ENCODE measurements at places on chromosomes 2 and 18.

DNA sequence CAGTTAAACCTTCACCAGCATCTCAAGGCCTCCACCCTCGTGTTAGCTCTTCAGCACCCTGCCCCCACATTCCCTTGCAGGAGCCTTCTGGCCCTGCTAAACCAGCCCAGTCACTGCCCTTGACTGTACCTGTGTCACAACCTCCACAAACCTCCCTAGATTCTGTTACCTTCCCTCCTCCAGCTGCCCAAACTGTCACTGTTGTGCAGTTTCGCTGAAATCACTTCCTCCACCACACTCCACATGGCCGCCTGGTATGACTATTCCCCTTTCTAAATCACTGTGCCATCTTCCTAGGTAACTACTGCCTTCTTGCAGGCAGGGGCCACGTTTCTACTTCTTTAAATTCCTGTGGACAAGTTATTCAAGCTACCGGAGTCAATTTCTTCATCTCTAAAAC is 160.2 kb downstream of the GALNT14 start:
- no peak for DNase-seq

GRCh38 chr2:199704358-199705238 is 146.4 kb downstream of the FTCDNL1 start:
- peak; percentile 68 for DNase-seq

DNA sequence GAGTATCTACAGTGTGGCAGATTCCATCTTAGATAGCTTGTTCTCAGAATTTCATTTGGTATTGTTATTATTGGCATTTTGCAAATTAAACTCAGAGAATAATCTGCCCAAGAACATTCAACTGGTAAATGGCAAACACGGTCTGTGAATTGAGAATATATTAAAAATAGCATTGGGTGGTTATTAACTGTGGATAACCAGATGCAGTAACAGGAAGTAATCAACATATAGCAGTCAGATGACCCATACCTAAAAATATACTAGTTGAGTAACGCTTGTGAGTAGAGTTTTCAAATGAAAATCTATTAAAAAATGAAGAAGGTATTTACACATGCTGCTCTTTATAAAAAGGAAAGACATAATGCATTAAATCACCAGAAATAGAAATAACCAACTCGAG is 129.5 kb downstream of the ZNF804A start:
- no peak for DNase-seq

GRCh38 chr2:8367833-8368232 is 314.0 kb upstream of the ID2 start:
- DNase-seq, result no peak

- no peak for DNase-seq
These were observed 180.6 kb downstream of the ZNF521 start for GRCh38 chr18:25171334-25171733.

DNA sequence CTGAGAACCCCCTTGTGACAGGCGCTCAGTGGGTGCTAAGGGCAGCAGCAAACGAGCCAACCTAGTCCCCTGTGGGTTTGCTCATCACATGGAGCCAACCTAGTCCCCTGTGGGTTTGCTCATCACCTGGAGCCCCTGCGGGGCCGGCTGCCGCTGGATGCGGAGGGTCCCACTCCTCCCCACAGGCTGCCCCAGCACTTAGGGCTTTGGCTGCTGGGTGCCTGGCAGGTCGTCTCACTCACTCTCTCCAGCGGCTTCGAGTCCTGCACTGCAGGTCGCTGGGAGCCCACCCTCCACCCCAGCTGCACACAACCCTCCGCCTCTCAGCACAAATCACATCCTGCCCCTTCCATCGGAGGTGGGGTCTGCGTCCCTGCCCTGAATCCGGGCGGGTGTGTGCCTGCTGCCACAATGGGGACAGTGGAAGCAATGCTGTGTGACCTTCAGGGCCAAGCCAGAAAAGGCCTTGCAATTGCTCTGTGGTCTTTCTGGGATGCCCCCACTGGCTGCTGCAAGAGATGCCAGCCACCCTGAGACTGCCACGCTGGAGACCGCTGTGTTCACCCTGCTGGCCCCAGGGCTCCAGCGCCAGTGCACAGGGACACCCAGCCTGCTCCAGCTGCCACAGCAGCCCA is 248.1 kb upstream of the SALL3 start:
- no peak for DNase-seq

GRCh38 chr2:67142741-67143140 is 254.4 kb upstream of the ETAA1 start:
- no peak for DNase-seq

GRCh38 chr2:2581331-2582159 is 250.5 kb upstream of the MYT1L start:
- no peak for DNase-seq

DNA sequence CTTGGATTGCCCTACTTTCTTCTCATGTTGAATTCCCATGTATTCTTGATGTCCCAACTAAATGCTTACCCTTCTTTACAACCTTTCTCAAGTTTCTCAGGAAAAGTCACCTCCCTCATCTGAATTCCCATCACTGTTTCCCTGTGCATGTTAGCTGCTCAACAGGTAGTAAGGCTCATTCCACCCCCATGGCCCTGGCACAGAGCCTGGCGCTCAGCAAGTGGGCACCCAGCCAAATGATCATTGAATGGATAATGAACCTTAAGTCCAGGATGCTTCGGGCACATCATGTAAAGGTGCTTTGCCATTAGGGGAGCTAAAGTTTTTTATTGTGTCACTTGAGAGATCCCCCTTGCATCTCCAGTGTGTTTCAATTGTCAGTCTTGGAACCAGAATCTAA is 124.0 kb downstream of the PKP4 start:
- DNase-seq, result no peak

DNA sequence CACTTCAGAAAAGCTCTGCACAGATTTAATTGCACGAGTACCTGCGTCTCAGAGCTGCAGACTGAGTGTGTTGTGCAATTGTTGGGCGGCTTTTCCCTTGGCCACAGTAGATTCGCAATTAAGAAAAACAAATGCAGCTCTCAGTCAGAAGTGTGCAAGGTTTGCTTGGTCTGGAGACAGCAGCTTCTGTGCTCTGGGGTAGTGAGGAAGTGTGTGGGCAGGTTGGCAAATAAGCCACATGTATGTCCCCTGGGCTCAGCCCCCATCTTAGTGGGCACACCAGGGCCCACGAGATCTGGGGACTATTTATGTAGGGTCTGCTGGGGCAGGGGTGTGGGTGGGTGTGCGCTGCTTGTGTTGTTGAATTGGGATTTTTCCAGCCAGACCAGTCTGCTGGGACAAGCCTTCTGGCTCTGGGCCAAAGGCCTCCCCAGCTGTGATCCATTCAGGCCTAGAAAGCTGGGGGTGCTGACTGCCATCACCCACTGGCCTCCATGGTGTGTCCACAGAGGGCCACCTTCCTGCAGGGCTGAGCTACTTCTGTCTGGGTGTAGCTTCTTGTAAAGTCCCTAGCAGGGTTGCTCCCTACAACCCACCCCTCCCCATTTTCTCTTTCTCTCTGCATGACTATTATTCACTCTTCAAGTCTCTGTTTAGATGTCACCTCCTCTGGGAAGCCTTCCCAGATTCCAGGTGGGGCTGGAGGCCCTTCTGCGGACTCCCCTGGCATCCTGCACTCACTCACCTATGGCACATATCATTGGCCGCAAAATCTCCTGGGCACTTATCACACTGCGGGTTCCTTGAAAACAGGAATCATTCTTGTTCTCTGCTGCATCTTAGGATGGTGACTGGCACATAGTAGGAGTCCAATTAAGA is 67.8 kb downstream of the ODC1 start:
- no peak for DNase-seq

DNA sequence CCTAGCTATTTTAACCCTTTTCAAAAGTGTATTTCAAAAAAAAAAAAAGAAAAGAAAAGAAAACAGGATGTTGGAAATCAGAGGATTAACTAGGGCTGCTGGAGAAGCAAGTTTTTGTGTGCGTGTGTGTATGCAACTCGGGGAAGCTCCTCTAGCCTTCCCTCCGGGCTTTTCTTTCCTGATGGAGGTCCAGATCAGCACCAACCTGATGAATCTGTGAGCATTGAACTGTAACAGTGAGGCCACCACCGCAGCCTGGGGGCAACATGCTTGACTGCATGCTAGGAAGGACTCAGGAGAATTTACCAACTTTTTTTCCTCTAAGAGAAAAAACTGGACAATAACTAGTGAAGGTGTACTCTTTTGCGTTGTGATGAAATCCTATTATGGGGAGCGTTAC is 2.3 kb downstream of the OBSL1 start:
- no peak for DNase-seq

DNA sequence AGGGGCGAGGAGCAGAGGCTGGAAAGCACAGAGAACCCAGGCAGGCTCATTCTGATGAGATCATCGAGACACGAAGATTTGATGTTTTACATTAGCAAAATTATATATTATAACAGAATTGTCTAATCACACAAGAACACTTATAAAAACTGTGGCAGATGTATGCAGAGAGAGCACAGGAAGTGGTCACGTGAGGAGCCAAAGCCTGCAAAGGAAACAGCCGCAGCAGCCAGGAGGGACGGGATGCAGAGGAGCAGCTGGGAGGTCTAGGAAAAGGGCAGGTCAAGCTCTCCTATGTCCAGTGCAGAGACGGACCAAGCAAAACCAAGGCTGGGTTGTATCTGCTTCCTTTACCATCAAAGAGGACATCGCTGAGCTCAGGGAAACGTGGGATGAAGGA is 355.1 kb upstream of the MYT1L start:
- no peak for DNase-seq

GRCh38 chr2:105494683-105495425 is 96.0 kb upstream of the FHL2 start:
- DNase-seq, result no peak

GRCh38 chr18:79873449-79874110 is 75.8 kb downstream of the KCNG2 start:
- DNase-seq, result no peak

DNA sequence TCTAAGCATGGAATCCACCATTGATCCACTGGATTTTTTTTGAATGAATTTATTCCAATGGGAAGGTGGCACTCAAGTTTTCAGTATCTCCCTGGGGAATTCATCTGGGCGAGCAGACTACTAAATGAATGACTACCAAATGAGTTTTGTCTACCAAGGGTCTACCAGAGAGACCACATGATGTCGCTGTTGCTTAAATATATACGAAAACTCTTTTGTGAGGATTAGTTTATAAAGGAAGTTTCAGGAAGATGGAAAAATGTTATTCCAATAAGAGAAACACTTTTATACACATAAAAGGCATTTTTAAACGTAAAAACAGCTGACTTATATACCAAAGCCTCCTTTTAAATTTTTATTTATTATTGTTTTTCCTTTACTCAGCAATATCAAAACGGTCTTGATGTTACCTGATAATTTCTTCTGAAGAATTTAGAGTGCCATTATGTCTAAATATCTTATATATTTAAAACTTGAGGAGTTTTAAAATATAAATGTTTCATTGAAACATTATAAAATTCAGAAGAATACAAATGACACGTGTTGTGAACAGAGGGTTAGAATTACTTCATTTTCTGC is 139.7 kb downstream of the HRH4 start:
- DNase-seq, result peak; percentile 65

GRCh38 chr2:74919827-74920226 is 38.6 kb upstream of the POLE4 start:
- peak; percentile 86 for DNase-seq

GRCh38 chr2:127000937-127001336 is 102.2 kb downstream of the TEX51 start:
- no peak for DNase-seq

DNA sequence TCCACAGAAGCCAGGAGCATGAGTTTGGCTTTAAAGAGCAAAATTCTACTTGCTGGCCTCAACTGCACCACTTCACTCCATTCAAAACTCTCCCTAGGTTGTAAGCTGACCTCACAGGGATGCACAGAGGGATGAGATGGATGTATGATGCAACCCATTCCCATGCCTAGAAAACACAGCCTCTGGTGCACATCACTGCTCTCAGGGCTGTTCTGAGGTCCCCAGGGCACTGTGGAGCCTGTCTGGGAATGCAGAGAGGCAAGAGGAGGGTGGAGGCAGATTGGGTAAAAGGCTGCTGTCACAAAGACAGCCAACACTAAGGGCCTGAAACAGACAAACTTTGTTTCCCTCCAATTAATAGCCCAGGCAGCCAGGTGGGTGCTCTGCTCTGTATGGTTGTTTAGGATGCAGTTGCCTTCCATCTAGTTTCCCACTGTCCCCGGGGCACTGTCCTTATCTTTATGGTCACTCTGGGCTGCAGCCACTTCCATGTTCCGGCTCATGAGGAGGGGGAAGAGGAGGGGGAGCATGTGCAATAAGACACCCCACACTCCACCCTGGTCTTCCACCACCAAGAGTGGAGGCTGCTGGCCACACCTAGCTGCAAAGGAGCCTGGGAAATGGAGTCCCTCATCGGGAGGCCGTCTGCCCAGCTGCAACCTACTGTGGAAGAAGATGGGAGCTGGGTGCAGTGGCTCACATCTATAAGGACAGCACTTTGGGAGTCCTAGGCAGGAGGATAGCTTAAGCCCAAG is 7.0 kb downstream of the GPR45 start:
- DNase-seq, result no peak

DNA sequence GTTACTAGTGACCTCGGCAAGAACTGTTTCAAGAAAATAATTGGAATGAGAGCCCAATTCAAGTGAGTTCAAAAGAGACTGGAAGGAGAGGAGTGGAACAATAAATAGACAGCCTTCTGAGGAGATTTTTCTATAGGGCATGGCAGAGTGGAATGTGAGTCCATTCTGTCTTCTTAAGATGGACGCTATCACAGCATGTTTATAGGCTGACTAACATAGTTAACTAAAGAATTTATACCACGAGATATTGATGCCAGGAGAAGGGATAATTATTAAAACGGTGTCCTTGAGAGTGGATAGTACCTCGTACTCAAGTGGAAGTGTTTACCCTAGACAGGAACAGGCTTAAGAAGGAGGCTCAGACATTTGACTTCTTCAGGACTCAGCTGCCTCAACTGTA is 143.5 kb upstream of the RBBP8 start:
- DNase-seq, result no peak

GRCh38 chr18:14962626-14963025 is 214.7 kb downstream of the ANKRD30B start:
- DNase-seq, result no peak

DNA sequence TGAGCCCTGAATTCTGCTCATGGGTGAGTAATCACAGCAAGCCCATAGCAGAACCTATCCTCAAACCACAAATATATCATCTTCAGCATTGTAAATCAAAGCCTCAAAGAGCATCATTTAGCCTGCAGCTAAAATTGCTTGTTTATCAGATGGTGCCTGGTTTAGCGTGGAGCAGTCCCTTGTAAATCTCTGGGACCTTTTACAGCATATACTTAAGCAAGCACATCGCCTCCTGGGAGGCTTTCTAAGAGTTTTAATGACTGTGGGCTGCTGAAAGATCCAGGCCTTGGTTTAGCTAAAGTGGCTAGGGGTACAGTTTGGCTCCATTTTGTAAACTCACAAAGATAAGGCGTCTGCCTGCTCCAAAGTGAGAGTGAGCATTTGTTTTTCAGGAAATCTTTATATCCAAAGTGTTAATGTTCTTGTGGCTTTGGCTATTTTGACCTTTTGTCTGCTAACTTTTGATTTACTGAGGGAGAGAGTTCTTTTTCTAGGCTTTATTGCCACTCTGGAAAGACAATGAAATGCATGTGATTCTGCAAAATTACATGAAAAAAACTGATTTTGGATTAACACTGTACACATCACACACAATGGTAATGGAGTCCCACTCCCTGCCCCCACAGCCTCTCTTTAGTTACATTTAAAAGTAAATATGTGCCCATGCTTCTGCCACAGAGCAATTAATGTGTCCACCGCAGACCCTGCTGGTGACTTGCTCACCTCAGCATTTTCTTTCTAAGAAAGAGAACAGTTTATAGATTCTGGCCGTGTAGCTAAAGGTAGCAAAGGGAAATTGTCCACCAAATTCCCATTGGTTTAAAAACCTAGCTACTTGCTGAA is 194.8 kb downstream of the LNPK start:
- peak; percentile 70 for DNase-seq

Measured in HEK293T (cell line).